Ovary (tissue), 10 donors: ENCODE measurements at places on chromosomes 2 and 18. TPM values are rescaled to one million over a fixed set of nuclear protein-coding genes. Genes with fewer than 3 reads are reported as not detected.
A peak's percentile ranks its signal among the peaks of the same experiment; 100 is the strongest.

- no peak for DNase-seq
Measured at GRCh38 chr18:63981719-63982118, 11.8 kb downstream of the SERPINB8 start.

DNA sequence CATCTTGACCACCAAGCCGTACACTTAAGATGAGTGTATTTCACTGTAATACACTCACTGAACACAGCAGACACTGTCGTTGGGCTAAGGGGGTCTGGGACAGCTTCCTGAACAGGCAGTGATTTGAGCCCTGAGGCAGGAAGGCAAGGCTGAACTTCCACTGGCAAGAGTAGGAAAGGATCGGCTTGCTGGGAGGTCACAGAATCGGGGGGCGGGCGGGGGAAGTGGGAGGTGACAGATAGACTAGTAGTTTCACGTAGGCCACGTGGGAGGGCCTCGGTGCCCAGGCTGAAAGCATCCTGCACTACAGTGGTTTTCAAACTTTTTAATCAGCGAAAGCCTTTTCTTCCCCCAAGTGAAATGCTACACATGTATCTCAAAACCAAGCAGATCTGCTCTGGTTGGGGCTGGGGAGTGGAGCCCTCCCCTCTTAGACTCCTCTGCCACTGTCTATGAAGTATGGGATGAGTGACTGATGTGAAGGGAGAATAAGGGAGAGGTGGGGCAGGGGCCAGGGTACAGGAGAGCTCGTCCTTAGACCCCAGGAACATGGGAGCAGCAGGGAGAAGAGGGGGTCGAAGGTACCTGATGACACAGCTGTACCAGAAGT is 8.6 kb downstream of the PARD6G start:
- DNase-seq: no peak

Gene AGXT
- total RNA-seq: 0.79 TPM

DNA sequence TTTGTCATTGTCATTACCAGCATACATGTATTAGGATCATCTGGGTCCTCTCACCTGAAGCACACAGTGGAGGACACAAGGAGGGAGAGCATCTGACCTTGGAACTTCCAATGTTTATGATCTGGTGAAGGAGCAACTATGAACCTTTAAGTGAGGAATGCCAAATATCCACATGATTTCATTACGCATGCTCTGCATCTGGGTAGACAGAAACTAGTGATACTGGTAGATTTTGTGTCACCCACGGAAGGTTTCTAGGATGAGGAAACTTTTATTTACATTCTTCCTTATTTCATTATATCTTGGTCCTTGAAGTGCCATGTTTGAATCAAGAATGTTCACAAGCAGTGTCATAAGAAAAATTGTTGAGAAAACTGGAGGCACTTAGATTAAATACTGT is 32.1 kb downstream of the SPC25 start:
- DNase-seq: no peak

Gene MROH2A
- not detected for total RNA-seq

Gene SLC4A5
- total RNA-seq: 4.5 TPM

DNA sequence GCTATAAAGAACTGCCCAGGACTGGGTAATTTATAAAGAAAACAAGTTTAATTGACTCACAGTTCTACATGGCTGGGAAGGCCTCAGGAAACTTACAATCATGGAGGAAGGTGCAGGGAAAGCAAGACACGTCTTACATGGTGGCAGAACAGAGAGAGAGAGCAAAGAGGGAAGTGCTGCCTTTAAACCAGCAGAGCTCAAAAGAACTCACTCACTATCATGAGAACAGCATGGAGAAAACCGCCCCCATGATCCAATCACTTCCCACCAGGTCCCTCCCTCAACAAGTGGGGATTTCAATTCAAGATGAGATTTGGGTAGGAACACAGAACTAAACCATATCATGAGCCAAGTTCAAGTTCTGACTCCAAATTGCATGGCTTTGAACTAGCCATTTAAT is 62.8 kb upstream of the PPP1CB start:
- DNase-seq: no peak

Gene DNAJC5G
- total RNA-seq: not detected

Gene FAM228A
- total RNA-seq: 1.2 TPM

Gene ELP2
- total RNA-seq: 104 TPM

GRCh38 chr18:48645427-48646002 is 106.7 kb downstream of the CTIF start:
- no peak for DNase-seq

DNA sequence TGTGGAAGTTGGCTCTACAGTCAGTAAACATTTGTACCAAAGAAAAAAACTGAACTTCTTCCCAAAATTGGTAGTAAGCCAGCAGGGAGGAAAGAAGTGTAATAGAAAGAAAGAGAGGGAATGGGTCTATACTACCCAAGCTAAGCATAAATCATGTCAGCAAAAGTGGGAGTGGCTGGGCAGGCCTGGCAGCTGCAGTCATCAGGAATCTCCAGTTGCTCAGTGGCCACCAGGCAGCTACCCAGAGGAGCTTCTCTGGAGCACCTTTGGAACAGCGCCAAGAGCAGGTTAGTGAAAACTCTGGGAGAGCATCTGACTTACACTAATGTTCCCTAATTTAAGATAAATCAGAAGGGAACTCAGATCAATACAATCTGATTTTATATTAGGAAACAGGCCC is 14.3 kb downstream of the FRZB start:
- peak; percentile 28 for DNase-seq

DNA sequence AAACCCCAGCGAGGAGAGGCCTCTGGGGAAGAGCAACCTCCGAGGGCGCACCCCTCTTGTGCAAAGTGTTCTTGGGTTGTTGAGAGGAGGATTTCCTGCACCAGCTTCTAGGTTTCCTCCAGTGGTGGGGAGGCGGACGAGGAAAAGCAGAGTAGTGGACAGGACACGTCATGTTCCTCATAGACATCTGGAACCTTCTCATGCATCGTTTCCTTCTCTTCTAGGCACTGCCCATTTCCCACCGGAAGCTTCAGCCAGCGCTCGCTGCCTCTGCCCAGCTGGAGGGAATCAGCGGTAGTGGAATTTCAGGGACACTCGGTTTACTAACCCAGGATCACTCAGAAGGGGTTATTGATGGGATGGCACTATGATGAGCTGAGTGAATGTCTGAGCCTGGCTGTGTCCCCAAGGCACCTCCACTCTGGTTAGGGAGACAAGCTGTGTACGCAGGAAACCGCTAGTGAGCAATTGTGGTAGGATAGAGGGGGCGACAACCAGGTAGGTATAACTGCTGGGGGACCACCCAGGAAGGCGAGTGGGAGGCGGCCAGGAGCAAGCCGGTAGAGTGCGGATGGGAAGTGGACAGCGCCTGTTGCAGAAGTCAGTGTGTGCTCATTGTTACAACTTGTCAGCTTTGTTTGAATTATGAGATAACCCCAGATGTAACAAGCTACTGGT is 960 bp upstream of the APOB start:
- no peak for DNase-seq

DNA sequence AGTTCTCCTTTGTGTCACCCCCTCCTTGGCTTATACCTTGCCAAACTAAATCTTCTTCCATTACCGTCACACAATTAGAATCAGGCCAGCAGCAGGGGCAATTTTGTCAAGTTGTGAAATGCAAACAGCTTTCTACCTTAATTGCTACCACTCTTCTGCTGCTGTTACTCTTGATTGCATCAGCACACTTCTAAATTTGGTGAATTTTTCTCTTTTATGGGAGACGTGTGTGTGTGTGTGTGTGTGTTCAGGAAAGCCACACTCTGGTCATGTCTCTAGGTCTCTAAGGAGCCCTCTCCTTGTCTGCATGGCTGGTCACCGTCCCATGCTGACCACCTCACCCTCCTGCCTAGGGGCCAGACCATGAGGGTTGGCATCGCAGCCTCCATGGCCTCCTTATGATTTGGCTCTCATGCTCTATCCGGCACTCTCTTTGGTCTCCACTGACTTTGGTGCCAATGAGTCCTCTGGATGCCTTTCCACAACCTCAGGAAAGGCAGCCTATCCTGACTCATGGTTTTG is 87.7 kb downstream of the GATA6 start:
- no peak for DNase-seq

DNA sequence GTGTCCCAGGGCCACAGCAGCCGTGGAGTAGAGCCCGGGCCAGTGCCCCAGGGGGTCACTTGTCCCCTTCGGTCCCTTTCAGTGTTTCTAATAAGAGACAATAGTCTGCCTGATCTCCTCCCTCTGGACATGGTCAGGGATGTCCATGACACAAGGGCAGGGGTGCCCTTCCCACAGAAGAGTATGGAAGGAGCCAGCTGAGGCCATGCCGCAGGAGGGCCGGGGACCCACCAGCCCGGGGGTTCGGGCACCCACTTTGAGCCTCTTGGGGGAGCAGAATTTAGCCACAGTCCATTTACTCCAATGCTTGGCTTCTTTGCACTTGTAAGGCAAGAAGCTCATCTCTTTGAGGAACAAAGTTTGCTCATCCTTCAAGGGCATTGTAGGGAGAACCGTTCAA is 88.7 kb upstream of the ATG16L1 start:
- no peak for DNase-seq

DNA sequence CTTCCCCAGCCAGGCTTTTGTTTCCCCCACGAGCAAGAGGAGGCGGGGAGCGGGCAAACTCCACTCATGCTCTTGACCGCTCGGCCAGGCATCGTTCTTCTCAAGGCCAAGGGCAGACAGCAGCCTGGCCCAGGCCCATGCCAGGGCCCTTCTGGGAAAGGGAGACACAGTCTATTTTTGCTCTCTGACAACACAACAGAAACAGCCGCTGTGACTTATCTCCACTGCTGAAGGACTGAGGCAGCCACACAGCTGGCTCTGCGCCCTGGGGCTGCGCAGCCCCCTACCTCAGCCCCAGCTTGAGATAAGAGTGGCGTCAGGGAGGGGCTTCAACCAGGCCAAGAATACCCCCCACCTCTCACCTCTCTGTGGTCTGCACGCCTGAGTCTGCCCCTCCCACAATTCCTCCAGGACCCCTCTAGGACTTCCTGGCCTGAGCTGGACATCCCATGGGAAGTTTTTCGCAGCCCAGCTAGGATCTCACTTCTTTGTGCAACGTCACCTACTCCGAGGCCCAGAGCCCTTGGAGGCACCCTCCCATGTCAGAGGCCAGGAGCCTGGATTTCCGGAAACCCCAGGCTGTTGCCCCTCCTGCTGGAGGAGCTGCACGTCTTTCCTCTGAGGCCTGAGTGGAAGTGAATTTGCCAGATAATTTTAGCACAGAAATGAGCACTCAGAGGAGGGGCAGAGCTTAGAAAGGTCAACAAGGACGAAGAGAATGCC is 118.9 kb upstream of the OTOS start:
- peak; percentile 90 for DNase-seq

Gene CAPN14
- 0.23 TPM for total RNA-seq

- DNase-seq: no peak
Measured at GRCh38 chr2:50097148-50097547, 934.8 kb downstream of the NRXN1 start.

Gene OTX1
- not detected for total RNA-seq

Gene CCDC74B
- 8.1 TPM for total RNA-seq
